ENCODE measurements at places on chromosomes 4 and X.

DNA sequence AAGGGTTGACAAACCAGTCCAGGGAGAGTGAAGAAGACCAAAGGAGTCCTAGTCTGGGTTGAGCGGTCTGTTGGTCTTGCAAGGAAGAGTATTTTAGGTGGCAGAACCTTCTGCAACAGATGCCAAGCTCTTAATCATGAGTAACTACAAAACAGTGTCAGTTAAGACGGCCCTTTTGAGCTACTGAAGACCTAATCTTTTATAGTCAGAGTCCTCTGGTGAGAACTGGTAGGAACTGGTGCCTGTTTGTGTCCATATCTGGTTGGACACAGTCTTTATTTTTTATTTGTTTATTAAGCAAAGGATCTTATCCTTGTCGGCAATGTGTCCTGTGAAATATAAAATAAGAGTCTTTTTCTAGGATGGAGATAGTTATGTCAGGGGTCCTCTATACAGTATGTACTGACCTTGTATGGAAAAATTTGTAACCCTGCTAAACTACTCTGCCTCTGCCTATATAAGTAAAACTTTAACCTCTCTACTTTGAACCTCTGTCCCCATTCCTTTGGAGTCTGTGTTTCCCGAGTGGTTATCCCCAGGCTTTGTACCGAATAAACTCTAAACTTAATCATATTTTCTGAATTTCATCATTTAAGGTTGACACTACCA is 47.1 kb downstream of the FAM13A start:
- DNase-seq: no peak

DNA sequence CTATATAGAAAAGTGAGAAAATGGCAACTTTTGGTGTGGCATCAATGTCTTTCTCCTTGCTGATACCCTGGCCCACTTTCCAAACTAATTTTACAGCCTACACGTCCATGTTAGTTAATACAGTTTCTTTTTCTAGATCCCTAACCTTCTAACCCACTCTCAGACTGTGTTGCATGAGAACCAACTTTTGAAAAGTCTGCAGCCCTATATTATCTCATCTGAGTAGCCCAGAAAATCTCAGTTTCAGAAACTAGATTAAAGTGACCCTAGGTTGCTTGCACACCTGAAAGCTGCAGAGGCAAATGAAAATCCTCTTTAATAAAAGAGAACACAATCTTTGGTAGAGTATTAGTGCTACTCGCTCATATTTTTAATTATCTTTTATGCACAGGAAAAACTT is 371.6 kb upstream of the EMCN start:
- DNase-seq: no peak

DNA sequence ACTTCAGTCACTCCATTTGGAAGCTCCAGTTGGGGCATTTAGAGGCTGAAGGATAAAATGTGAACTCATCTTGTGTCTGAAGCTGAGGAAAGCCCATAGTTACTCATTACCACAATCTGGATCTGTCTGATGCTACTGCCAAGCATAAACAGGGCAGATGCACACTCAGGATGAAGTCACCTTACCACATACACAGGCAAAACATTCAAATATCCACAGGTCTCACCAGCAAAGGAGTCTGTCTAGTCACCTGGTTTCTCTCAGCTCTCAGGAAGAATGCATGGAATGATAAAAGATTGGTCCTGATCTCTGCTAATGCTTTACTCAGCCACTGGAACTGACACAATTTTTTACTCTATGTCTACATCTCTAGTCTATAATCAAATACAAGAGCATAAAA is 13.0 kb upstream of the ODAPH start:
- no peak for DNase-seq

- no peak for DNase-seq
Measured at GRCh38 chr4:11549525-11549924, 120.8 kb upstream of the HS3ST1 start.

- DNase-seq: peak; percentile 21
Measured at GRCh38 chr4:186192066-186192612, 772 bp downstream of the CYP4V2 start.

DNA sequence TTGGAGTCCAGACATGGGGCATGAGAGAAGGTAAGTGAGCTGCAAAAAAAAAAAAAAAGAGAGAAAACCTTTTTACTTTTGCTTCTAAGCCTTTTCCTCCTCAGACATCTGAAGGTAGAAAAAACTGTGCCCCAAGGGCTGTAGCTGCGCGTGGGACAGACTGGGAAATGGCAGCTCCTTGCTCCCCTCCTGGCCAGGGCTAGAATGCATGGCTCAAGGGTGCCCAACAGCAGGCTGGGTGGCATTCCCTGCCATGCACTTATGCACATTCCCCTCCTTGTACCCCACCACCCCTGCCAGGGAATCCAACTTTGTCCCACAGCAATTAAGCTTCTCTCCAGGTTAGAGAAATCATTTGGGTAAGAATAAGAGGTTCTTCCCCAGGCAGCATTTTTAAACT is 421.2 kb downstream of the TRAM1L1 start:
- DNase-seq: no peak

DNA sequence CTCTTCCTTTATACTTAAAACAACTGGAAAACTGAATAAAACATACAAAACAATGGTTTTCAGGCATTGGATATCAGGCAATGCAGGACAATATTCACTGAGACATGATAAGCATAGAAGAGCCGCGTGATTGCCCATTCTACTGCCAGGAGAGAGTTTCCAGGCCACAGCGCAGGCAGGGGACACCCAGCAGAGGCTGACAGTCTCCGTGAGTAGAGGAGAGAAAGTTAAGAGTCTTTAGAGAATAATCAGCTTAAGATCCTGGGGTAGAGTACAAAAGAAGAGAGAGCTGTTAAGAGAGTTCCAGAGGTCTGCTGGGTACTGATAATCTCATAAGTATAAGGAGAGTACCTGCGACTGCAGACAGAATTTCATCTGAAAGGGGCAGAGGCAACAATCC is 18.4 kb upstream of the FRAS1 start:
- no peak for DNase-seq

DNA sequence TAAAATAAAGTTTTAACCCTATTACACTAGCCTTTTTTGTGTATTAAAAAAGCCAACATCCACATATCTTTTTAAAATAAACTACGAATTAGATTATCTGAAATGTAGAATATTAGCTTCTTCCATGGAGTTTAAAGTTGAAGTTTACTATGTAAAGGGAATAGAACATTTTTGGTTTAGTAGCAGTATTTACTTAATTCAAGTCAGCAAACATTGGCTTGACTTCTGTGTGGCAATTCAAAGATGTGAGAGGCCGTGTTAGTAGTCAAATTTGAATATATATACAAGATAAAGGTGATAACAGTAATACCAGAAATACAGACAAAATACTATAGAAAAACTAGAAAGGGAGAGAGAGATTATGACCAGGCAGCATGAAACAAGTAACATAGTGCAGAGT is 115.1 kb upstream of the IL13RA1 start:
- no peak for DNase-seq

GRCh38 chr4:8589336-8589735 is 3.2 kb upstream of the CPZ start:
- no peak for DNase-seq

DNA sequence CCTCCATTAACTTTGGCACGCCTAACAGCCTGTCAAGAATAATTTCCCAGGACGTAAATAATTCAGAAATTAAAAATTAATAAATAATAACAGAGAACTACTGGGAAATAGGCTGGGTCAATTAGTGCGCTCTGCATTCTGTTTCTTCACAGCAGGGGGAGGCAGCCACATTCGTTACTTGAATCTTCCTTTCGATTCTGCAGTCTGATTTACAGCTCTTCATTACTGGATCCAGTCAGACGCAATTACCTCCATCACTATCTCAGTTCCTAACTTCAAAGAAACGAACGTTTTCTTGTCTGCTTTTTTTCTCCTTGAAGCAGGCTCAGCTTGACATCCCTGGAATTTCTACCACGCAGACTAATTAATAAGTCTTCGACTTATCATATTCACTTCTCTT is 9.0 kb upstream of the RPL34 start:
- no peak for DNase-seq

- no peak for DNase-seq
Measured at GRCh38 chr4:152691761-152692160, 12.0 kb upstream of the TMEM154 start.

DNA sequence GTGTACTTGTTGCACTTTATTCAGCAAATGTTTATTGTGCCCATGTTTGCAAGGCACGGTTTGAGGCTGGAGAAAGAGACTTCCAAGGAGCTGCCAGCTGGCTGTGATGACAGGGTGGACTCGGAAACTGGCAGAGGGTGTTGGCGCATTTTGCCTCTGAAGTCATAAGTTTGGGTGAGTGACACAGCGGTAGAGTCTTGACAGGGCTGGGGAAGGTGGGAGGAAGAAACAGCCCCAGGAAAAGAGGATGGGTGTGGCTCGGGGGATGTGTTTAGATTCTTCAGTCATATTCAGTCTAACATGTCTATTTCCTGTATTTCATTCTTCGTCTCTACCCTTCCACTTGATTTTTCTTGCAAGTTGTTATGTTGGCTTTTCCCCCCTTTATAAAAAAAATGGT is 77.0 kb upstream of the STOX2 start:
- peak; percentile 2 for DNase-seq

DNA sequence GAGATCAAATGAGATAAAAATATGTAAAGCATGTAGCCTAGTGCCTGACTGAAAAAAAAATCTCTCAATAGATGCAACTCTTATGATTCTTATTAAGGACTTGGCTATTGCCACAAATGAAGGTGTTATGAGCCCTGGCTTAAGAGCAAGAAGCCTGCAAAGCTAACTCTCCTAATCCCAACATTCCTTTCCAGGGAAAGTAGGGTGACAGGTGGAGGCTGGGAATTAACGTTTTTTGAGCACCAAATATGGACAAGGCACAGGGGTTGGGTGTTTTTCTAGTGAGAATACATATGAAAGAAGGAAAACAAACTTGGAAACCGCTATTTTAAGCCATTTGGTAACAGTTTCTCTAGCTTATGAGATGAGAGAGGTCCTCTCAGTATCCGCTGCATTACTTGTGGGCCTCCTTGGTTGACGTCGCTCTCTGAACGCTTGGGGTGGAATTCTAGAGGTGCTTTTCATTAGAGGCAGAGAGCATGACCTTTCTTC is 2.4 kb downstream of the RHOH start:
- no peak for DNase-seq

- no peak for DNase-seq
Measured at GRCh38 chr4:32589853-32590252, 1869.7 kb downstream of the PCDH7 start.

GRCh38 chr4:156193800-156194199 is 240.1 kb upstream of the CTSO start:
- DNase-seq: no peak

DNA sequence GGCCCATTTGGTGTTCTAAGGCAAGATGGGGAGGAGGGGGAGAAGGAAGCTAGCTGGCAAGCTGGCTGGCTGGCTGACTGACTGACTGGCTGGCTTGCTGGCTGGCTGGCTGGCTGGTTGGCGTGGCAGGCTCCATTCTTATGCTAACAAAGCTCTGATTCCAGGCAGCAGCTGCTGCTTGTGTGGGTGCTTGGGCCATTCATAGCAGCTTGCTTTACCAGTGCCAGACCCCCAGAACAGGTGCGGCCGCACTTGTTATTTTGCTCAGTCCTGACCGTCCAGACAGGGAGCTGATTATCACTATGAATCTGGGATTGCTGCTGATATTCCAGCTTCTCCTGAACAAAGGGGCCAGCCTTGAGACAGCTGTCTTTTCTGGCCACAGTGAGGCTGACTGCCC is 131.2 kb upstream of the PAK3 start:
- DNase-seq: no peak

DNA sequence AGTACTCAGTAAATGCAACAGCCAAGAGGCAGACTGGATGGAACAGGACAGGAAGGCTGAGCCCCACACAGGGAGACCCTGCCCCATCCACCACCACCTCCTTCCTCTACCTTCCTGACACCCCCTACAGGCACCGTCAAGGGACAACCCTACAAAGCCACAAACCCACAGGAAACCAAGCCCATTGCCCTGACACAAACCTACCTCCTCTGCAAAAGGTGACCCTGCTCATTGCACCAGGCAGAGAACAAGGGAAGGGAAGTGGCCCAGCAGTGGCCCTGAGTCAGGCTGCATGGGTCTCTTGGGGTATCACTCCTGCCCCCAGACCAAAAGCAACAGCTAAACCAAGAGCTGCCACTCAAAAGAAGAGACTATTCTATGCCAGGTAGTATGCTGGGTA is 21.0 kb downstream of the JAKMIP1 start:
- DNase-seq: no peak

DNA sequence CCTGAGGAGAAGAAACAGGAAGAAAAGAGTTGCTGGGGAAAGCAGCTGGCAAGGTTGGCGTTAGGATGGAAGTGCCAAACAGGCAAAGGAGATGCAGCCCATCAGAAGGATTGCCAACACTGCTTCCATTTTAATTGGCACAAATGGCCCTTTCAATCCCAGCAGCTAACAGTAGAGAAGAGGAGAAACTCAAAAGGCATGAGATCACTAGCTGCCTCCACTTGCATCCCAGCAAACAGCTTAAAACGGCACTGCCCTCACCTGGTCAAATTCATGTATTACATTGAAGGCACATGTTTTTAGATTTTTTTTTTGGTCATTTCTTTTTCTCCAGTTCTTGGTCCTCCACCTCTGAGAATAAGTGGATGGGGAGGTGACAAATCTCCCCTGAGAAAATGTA is 14.9 kb upstream of the LOC101059915 start:
- DNase-seq: no peak

- no peak for DNase-seq
Measured at GRCh38 chr4:8328866-8329559, 59.5 kb downstream of the HTRA3 start.

- DNase-seq: no peak
Measured at GRCh38 chrX:147072747-147073146, 258.2 kb upstream of the CXorf51A start.
